ENCODE measurements at places on chromosomes 5 and 9. TPM values are rescaled to one million over a fixed set of nuclear protein-coding genes. Genes with fewer than 3 reads are reported as not detected.

DNA sequence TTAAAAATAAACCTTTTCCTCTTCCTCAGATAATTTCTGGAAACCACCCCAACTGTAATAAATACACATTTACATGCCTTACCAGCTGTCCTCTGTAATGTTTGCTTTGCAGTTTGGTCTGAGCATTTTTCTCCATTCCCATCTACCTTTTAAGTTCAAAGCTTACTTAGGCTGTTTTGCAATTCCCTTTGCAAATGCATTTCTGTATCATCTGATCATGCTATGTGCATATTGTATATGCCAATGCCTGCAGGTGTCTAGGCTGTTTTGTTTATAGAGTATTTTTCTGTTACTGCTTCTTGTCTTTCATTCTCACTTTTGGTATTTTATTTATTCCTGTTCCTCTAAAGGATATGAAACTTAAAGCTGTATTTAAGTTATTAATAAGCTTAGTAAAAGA, 86.3 kb downstream of the SLC44A1 start:
- no peak for DNase-seq

GRCh38 chr5:132013006-132013689, 1.7 kb upstream of the ACSL6 start:
- no peak for DNase-seq

The ADAMTS13 gene
- polyA plus RNA-seq = 3.6 TPM

DNA sequence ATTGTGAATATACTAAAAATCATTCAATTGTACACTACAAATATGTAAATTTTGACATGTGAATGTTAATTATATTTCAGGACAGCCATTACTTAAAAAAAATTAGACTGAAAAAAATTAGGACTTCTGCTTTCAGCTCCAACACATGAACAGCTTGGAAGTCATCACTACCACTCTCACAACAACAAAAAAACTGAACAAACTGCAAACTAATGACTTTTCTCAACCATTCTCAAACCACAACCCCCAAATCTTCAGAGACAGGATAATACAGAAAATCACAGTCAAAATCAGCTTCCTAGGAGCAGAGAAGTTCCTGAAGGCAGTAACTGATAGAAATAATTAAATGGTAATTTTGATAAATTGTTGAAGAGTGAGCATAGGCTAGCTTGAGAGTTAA, 686.4 kb downstream of the TLE1 start:
- DNase-seq = no peak
